ENCODE measurements at places on chromosomes 2 and 18. TPM values are rescaled to one million over a fixed set of nuclear protein-coding genes. Genes with fewer than 3 reads are reported as not detected.
A peak's percentile ranks its signal among the peaks of the same experiment; 100 is the strongest.

Gene CRYGD
- total RNA-seq, result not detected

Gene STK36
- 67.8 TPM for total RNA-seq

Gene SKA1
- total RNA-seq, result 0.54 TPM

Gene SERPINB10
- not detected for total RNA-seq

Gene ALPG
- total RNA-seq, result not detected

Gene PKDCC
- 113 TPM for total RNA-seq

Gene IL1RL1
- total RNA-seq, result 25.6 TPM

Gene TDRD15
- total RNA-seq, result not detected

Gene DSG4
- total RNA-seq, result 0.38 TPM

Gene ZAP70
- 25.6 TPM for total RNA-seq

Gene TPRKB
- total RNA-seq, result 17.3 TPM

Gene RAPGEF4
- 2.8 TPM for total RNA-seq

Gene KCNG2
- 3.2 TPM for total RNA-seq

Gene AP1S3
- total RNA-seq, result 17.0 TPM

Gene HOXD3
- 7.9 TPM for total RNA-seq

Gene LONRF2
- 0.35 TPM for total RNA-seq

Gene GPR45
- not detected for total RNA-seq

Gene IL18RAP
- 4.2 TPM for total RNA-seq

Gene C2orf66
- total RNA-seq, result not detected

Gene FAM161A
- 0.57 TPM for total RNA-seq

Gene TBR1
- not detected for total RNA-seq

- no peak for DNase-seq
Observed at GRCh38 chr18:5097116-5097703, 99.8 kb downstream of the AKAIN1 start.

GRCh38 chr2:109415581-109416013 lies 198.2 kb downstream of the SEPTIN10 start:
- no peak for DNase-seq

- DNase-seq, result peak; percentile 87
Observed at GRCh38 chr2:237673130-237674001, 46.0 kb downstream of the LRRFIP1 start.

DNA sequence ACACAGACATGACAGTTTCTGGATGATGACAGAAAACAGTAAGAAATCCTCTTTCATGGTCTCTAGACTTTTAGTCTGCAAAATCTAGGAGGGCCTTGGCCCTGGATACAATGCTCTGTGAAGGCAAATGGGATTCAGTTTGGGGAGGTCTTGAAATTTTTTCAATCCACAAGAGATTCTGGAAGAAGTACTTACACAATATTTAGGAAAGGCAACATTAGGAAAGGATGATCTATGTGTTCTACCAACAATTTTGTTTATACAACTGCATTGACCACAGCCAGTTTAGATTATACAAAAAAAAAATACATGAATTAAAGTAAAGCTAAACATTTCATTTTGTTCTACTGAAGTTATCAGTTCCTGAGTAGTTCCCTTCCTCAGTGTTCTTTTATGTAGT lies 208.0 kb downstream of the SRBD1 start:
- DNase-seq, result no peak

- DNase-seq, result peak; percentile 49
Observed at GRCh38 chr2:222743251-222743812, 71.9 kb downstream of the MOGAT1 start.

DNA sequence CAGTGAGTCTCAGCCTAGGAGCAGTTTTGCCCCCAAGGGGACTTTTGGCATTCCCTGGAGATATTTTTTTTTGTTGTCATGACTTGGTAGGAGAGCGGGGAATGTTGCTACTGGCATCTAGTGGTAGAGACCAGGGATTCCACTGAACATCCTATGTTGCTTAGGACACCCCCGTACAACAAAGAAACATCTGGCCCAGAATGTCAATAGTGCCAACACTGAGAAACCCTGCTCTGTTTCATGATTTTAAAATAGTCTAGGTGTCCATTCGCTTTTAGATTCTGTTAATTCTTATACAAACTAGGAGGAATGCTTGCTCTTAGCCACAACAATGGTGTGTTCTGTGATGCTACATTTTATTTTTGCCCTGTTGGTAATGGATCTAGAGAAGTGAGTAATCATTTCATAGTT lies 225.8 kb upstream of the SIX3 start:
- DNase-seq, result no peak

DNA sequence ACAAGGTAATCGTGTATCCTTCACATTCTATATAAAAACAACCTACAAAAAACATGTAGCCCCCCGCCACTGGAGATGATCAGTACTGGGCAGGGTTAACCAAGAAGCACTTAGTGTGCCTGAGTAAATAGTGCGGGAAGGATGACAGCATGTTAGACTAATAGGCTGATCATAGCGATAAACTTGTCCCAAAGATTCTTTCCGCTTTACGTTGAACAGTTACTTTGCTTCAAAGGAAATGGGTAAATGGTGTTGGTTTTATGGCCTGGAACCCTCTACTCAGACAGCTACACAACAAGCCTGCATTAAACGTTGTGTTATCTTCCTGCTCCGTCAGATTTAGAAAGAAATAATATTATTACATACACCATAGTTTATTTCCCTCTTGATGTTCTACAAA lies 67.7 kb downstream of the CTAGE1 start:
- no peak for DNase-seq

DNA sequence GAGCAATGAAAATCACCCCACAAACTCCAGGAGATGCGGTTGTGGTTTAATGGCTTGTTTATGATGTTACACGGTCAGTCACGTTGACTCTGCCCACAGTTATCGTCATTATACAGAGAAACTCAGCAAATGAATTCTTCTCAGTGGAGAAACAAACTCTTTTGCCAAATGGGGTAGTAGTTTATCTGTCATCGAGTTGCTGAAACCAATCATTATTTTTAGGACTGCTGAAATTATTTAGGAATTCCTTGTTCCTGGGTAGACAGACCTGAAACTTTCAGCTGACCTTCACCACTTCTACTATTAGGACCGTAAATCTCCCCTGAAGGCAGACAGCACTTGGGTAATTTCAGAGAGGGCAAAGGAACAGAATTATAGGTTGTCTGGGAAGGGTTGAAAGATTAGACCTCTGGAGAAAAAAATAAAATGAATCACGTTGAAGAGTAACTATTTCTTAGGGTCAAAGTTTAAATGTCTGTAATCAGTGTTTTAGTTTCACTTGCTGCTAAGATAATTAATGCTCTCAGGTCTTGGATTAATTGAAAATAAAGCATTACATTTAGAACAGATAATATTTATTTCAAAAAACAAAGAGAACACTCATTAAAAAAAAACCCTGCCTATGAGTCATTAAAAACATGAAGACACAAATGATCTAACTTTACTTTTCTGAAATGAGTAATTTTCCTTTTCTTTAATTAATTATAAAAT lies 52.1 kb upstream of the LYPD6 start:
- no peak for DNase-seq

- no peak for DNase-seq
Observed at GRCh38 chr2:63435070-63435469, 153.2 kb downstream of the WDPCP start.

DNA sequence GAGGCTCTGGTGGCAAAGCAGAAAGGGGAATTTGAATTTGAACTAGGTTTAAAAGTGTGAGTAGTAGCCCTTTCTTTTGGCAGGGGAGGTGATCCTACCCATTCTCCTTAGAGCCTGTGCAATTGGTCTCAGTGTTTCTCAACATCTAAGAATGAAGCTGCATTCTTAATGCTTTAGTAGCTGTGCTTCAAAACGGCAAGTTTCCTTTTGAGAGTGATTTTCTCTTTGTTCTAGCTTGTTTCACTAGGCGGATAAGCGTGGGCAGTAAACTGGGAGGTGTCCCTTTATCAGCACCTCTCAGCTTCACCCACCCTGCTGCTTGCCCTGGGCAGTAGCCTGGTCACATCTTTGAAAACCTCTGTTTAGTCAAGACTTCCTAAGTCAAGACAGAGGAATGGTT lies 6.7 kb downstream of the CRIM1 start:
- DNase-seq, result no peak

DNA sequence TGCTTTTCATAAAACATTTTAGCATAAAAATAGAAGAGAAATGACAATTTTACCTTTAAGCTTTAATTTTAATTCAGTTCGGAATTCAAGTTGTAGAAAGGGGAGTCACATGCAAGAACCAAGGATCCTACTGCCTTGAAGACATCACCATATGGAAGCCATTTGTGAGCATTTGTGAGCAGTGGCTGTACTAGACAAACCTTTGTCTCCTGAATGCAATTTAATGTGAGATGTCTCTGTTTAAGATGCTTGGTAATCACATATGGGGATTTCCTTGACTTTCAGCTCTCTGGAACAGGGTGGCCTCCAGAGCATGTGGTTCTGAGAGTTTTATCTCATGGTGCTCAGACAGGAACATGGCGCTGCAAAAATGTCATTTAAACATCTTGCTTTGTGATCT lies 421.8 kb downstream of the NYAP2 start:
- no peak for DNase-seq

DNA sequence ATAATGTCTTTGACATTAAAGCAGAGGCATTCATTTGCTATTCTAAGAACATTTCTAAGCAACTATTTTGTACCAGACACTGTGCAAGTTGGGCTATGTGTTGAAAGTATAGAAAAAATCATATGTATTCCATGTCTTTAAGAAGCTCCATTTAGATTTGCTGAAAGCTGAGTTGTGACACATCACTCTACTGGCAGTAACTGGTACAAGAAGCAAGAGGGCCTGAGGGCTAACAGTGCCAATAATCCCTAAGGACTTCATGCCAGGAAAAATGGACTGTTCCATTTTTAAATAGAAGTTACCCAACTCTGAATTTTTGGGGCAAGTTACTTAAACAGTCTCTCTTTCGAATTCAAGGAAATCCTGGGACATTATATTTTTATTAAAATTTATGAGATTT lies 178.7 kb downstream of the SRBD1 start:
- DNase-seq, result no peak

GRCh38 chr2:106541333-106541732 lies 54.2 kb downstream of the CD8B2 start:
- DNase-seq, result no peak

- DNase-seq, result no peak
Observed at GRCh38 chr2:210517264-210517663, 39.1 kb upstream of the CPS1 start.

DNA sequence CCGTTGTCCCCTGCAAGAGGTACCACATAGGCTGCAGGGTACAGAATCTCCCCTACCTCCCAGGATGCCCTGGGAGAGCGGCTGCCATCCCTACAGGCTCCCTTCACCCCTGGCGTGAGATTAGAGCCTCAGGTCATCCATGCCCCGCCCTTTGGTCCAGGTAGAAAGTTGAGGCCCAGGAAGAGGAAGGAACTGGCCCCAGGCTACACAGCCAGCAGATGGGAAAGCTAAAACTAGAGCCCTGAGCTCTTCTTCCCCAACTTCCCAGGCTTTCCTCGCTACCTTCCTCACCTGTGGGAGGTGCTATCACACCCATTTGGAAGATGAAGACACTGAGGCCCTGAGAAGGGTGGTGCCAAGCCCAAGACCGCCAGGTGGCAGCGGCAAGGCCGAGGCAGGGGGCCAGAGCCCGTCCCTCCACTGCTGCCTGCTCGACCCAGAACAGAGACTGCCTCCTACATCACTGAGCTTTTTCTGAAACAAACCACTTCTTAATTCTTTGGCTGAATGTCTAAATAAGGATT lies 25.8 kb downstream of the CIB4 start:
- peak; percentile 37 for DNase-seq

DNA sequence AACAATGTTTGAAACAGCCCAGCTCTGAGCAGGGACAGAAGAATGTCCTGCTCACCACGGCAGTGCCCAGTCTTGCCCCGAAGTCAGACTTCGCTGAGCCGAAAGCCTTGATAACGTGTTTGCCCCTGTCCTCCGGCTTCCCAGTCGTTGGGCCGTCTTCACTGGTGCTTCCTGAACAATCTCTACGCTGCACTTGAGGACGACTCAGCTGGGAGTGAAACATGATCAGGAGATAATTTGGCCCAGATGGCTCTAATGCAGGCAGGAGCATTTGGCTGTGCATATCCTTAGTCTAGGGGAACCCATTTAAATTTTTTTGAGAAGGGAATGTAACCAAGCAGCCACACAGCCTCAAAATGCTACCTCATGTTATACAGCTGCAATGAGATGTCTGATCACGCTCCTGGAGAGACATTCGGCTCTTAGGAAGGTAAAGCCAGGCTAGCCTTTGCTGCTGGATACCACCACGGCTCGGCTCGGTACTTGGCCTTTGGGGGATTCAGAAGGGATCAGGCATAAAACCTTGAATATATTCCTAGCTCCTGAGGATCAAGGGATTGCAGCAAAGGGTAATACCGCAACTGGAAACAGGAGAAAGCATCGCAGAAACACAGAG lies 43.6 kb downstream of the FECH start:
- DNase-seq, result no peak

DNA sequence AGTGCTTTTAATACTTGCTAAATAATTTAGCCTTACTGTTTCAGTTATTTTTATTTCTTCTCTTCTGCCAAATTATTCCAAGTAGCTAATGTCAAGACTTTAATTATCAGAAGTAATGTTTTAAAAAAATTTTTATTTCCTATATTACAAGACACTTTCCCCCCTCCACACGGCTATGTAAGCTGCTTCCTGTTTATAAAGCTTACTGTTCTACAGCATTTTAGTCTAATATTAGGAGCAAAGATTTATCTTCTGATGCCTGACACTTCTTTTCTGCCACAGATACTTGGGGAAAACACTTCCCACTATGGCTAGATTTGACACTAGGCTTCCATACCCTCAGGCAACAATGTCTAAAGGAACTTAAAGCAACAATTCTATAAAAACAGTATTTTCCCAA lies 62.3 kb downstream of the ROCK1 start:
- no peak for DNase-seq

GRCh38 chr2:186407611-186408010 lies 78.4 kb upstream of the ZC3H15 start:
- DNase-seq, result no peak

DNA sequence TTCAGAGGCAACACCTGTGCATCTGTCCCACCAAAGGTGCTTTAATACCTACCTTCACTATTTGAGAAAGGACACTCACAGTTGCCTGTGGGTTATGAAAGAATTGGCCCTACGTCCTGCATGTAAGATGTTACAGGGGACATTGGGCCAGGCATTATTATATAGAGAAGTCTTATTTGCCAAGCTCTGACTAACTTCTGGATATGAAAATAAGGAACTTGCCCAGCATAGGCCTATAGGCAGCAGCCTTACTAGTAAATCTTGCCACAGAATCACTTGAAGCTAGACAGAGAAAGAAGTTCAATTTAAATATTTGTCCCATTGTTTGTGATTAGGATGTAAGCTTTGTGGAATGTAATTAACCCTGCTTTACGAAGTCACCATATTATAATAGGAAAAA lies 41.7 kb downstream of the NLRC4 start:
- DNase-seq, result no peak

- no peak for DNase-seq
Observed at GRCh38 chr18:45287531-45287930, 327.7 kb upstream of the SLC14A2 start.

- DNase-seq, result peak; percentile 86
Observed at GRCh38 chr2:27735263-27735904, 36.1 kb upstream of the MRPL33 start.

All from Peyer's patch (tissue), 4 donors.